ENCODE measurements at places on chromosomes 11 and 22. TPM values are rescaled to one million over a fixed set of nuclear protein-coding genes. Genes with fewer than 3 reads are reported as not detected.

Gene GTSE1
- total RNA-seq: 1.5 TPM

- DNase-seq: peak; percentile 72
Observed at GRCh38 chr11:69500285-69501120, 19.0 kb downstream of the LINC01488 start.

- DNase-seq: no peak
Observed at GRCh38 chr22:39913321-39913720, 12.4 kb downstream of the GRAP2 start.

GRCh38 chr11:71563406-71563805 is 2.0 kb upstream of the KRTAP5-10 start:
- DNase-seq: no peak

GRCh38 chr11:9039198-9039597 is 35.4 kb upstream of the NRIP3 start:
- no peak for DNase-seq

- peak; percentile 83 for DNase-seq
Observed at GRCh38 chr11:10809373-10810160, 841 bp upstream of the EIF4G2 start.

Gene CASP5
- total RNA-seq: 0.88 TPM

Gene CARD18
- total RNA-seq: not detected

- peak; percentile 98 for DNase-seq
Observed at GRCh38 chr11:130314750-130315285, at the start of gene ZBTB44. TSS of gene ZBTB44 (minus strand) at chr11:130314917. CDS start at chr11:130261873, 53,044 bp downstream.

- DNase-seq: no peak
Observed at GRCh38 chr11:46383974-46384701, 2.7 kb downstream of the MDK start.

GRCh38 chr11:66981976-66982578 is 7.0 kb downstream of the C11orf86 start:
- peak; percentile 94 for DNase-seq

Gene POTEH
- not detected for total RNA-seq

- no peak for DNase-seq
Observed at GRCh38 chr11:47837292-47837691, 10.9 kb downstream of the NUP160 start.

Gene GDPD4
- total RNA-seq: not detected

- no peak for DNase-seq
Observed at GRCh38 chr11:43359422-43359818, 700 bp downstream of the TTC17 start.

- DNase-seq: no peak
Observed at GRCh38 chr11:78032090-78032489, 9.0 kb upstream of the KCTD14 start.

DNA sequence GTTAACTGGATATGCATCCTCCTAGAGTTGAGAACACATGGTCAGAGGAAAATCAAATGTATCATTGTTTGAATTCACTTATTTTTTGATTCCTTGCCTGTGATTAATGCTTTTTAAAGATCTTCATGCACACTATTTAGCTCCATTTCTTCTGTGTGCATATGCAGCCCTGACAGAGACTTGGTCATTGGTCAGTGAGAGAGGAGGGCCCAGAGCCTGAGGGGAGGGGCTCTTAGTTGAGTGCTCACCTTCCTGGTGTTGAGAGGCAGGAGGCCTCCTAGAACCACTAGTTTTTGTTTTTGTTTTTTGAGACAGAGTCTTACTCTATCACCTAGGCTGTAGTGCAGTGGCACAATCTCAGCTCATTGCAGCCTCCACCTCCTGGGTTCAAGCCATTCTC is 48.9 kb downstream of the TNRC6B start:
- no peak for DNase-seq

GRCh38 chr11:46051102-46051501 is 70.2 kb downstream of the PHF21A start:
- DNase-seq: no peak
